ENCODE measurements at places on chromosomes 2 and 18.

DNA sequence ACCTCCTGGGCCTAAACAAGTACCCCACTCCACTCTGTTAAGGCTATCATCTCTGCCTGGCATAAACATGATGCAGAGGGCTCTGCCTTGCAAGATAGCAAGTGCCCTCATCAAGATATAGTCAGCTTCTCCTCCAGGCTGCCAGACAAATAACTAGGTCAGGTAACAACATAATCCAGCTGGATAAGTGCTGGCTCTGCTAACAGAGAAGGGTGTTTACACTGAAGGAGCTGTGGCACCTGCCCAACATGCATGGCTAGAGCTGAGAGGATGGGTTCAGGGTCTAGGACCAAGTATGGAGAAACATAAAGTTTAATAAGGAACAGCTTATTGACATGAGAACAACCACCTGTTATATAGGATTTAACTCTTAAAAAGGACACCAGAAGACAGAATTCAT, 42.8 kb downstream of the DLGAP1 start:
- DNase-seq: no peak

GRCh38 chr18:79579807-79580497, 99.7 kb upstream of the CTDP1 start:
- no peak for DNase-seq

- no peak for DNase-seq
Observed at GRCh38 chr2:84713441-84713840, 167.4 kb downstream of the TRABD2A start.

DNA sequence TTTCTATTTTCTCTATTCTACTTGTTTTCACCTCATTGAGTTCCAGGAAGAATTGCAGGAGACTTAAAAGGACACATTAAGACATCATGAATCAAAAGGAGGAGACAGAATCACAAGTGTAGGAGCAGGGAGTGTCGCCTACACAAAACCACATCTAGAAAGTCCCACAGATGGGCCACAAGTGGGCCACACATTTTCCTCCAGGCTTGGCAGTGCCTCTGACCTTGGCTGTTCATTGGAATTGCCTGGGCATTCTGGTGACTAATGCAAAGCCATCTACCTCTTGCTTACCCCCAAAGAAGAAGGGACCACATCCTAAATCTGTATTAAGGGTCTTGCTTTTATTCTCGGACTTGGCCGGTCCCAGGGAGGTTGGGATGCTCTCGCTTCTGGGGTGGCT, 103.6 kb downstream of the KLHL29 start:
- DNase-seq: no peak

GRCh38 chr2:57821088-57821487, 225.5 kb upstream of the VRK2 start:
- DNase-seq: no peak

GRCh38 chr2:182097571-182098164, 112.0 kb downstream of the PPP1R1C start:
- DNase-seq: no peak

- DNase-seq: no peak
Observed at GRCh38 chr2:227871375-227871791, at the start of gene DAW1. TSS of gene DAW1 (plus strand) at chr2:227871631. CDS start at chr2:227871690, 59 bp downstream.

- DNase-seq: no peak
Observed at GRCh38 chr2:26456440-26457250, 21.3 kb downstream of the OTOF start.
